ENCODE measurements at places on chromosomes 7 and 10.

- DNase-seq = no peak
Measured at GRCh38 chr7:16933296-16934279, 51.8 kb upstream of the AGR3 start.

DNA sequence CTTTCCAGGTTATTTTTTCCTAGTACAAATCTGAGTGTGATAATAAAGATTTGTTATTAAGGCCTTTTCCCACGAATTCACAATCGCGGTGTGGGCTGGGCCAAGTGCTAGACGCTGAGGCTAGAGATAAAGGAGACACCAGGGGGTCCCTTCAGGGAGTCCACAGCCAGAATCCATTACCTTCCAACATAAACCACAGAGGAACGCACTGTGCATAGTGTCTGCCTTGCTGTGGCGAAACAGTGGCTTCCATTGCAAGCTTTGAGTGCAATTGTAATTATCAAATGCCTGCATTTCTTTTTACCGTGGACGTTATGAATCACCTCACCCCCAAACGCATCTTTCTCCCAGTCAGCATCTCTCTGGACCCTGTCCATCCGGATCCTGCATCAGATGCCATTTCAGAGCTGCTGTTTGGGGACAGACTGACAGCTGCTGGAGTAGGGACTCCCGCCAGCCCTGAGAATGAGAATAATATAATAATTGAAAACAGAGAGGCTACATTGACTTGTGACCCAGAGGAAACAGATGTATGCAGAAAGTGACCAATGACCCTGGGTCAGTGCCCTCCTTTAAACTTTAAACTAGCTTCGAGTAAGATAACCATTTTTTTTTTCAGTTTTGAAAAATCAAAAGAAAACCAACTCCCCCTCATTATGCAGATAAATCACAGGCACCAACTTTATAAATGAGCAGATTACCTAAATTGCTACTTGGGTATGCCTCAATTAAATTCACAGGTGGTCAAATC is 456.2 kb upstream of the NRP1 start:
- no peak for DNase-seq

DNA sequence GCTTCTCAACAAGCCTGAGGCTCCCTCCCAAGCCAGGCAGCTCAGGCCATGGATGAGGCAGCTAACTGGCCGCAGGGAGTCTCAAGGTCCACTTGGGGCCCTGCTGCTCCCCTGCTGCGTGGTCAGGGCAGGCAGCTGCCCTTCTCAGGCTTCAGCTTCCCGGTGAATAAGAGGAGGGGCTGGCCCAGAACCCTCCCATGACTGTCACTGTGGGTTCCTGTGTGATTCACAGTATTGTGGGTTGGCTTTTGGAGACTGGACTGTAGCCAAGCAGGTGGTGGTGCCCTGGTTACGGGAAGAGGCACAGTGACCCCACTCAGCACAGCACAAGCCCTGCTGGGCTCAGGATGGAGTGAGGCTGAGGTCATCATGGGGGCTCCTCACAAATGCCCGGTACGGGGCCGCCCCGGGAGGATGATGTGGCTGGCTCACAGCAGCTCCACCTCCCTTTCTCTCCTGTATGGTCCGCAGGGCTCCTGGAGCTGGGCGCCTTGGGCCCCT is 189.8 kb downstream of the HECW1 start:
- no peak for DNase-seq

DNA sequence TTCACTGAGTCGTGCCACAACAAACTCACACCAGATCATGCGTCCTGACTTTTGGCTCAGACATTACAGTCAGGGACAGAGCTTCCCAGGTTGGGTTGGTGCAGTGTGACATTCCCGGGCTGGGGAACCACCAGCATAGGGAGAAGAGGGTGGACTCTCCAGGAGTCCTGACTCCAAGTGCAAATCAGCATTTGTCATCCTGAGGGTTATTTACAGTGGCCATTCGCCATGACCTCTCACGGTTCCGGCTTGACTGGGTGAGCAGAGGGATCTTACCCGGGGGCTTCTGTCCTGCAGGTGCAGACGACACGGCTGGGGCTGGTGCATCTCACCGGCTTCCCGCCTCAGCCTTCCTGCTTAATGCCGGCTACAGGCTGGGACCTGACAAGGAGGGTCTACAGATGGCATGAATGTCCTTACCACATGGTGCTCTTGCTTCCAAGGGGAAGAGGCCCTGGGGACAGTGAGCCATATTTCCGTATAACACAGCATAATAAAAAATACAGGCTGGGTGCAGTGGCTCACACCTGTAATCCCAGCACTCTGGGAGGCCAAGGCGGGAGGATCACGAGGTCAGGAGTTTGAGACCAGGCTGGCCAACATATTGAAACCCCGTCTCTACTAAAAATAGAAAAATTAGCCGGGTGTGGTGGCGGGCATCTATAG is 12.5 kb upstream of the INTS1 start:
- DNase-seq = no peak

GRCh38 chr10:95280637-95281036 is 10.2 kb downstream of the PDLIM1 start:
- DNase-seq = no peak

GRCh38 chr7:32479574-32480200 is 10.5 kb downstream of the LSM5 start:
- no peak for DNase-seq

GRCh38 chr10:48496105-48496830 is 108.6 kb downstream of the ARHGAP22 start:
- no peak for DNase-seq

DNA sequence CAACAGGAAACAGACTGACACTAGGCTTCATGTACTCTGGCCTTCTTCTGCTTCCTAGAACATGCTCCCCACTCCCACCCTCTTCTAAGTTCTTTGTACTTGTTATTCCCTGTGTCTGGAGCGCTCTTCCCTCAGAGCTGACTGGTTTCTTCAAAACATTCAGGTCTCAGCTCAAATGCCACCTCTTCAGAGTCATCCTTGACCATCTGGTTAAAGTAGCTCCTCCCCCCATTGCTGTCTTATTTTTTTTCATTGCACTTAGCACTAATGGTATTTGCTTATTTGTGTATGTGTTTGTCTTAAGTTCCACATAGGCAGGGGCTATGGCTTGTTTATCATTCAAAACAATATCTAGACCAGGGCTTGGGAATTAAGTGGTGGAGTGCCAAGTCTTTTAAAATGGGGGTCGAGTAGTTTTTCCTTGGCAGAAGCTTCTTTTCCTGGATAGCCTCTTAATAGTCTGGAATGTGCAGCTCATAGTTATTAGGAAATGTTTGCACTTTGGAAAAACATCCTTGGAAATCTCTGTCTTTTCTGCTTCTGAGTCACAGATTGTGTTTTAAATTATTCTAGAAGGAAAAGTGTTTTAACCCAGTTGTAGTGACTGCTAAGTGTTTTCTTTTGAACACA is 60.0 kb downstream of the RALA start:
- no peak for DNase-seq

DNA sequence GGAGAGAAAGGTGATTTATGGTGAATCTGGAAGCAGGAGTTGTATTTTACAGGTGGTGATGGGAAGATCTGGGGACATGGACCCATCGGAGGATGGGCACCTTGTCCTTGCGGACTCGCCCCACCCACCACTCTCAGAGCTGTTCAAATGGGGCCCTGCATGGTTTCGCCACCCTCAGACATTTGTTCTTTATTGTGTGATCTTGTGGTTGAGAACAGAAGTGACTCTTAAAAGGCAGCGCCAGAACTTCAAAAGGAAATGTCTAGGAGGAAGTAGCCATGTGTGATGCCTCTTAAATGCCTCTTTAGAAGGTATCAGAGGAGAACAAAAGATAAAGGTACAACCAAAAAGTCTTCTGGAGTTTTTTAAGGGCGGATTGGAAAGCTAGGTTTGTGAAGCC is 205.7 kb downstream of the KIAA1217 start:
- no peak for DNase-seq

- DNase-seq = no peak
Measured at GRCh38 chr7:67422601-67423000, 426.0 kb downstream of the TYW1 start.

DNA sequence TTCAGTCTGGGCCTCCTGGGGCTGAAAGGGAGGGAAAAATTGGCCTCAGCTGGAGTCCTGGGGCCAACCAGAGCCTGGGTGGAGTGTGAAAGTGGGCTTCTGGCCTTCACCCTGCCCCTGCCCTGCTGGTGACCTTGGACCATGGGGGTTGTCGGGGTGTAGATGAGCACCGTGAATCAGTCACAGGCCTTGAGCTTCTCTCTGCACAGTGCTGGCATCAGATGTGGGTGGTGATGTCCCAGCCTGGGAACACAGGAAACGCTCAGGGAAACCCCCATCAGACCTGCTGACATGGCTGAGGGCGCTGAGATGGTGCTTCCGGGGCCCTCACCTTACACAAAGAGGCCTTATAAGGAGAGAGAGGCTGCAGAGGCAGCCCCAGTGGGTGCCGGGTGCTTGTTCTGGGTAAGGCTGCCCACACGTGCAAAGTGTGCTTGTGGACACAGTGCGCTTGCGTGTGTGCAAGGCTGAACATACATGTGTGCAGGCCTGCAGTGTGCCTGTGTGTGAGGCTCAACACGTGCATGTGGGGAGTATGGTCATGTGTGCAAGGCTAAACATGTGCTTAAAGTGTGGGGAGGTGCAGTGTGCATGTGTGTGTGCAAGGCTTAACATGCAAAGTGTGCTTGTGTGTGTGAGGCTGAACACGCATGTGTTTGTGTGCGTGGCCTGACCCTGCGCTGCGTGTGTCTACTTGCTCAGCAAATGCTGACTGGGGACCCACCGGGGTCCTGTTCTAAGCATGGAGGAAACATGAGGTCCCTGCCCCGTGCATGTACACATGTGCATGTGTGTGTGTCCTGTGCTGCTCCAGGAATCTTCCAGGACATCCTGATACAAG is 6.5 kb downstream of the ARPC1B start:
- DNase-seq = peak; percentile 75

DNA sequence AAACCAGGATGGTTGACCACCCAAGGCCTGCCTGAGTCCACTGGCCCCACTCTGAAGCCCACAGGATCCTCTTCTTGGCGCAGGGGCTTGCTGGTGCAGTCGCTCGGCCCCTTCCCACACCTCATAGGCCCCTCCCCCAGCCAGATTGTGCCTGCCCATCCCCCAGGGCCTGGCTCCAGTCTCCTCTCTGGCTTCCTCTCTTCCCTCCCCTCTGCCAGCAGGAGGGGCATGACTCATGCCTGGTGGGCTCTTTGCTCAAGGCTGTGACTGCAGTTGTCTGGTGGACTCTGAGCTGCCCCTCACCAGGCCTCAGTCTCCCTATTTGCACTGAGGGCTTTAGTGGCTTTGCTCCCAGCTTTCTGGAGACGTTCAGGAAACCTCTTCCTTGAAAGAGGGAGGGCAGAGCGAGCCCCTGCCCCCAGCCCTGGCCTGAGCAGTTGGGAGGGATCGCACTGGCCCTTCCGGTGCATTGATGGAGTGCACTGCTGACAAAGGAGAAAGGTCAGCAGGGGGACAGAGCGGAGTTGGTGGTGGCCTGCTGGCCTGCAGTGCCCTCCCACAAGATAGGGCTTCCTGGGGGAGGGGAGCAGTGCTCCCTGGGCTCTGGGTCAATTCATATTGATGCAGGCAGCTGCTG is 60.7 kb downstream of the ZMIZ1 start:
- DNase-seq = no peak

DNA sequence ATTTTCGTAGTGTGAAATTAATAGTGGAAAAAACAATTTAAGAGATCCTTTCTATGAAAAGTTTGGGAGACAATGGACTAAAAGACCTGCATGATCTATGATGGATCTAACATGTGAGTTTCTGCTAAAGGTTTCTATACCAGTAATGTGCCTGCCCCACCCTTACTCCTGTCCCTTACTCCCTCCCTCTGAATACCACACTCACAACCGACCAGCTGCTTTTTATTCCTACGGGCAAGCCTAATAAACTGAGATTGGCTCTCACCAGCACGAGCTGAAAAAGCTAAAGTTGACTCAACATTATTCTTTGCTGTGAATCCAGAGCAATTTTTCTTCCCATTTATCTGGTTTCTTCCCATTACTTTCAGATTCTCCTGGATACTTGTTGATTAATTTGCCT is 17.8 kb upstream of the REEP3 start:
- DNase-seq = no peak

GRCh38 chr7:40571796-40572195 is 437.0 kb downstream of the SUGCT start:
- DNase-seq = no peak
